ENCODE measurements at places on chromosomes 12 and 14.
A peak's percentile ranks its signal among the peaks of the same experiment; 100 is the strongest.

- DNase-seq, result no peak
These were observed 39.4 kb downstream of the STAB2 start for GRCh38 chr12:103626498-103626897.

DNA sequence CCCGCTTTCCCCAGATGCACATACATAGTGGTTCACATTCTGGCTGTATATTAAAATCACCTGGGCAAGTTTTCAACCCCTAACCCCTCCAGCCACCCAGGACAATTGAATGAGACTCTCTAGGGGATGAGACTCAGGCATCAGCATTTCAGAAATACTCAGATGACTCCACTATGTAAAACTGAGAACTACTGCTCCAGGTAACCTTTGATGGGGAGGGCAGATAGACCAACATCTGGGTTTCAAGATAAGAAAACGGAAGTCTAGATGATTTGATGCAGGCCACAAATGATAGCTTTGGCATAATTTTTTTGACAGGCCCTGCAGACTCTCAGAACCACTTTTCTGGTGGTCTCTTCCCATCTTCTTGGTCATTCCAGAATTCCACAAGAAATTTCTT lies 341.1 kb downstream of the EMP1 start:
- DNase-seq, result no peak

DNA sequence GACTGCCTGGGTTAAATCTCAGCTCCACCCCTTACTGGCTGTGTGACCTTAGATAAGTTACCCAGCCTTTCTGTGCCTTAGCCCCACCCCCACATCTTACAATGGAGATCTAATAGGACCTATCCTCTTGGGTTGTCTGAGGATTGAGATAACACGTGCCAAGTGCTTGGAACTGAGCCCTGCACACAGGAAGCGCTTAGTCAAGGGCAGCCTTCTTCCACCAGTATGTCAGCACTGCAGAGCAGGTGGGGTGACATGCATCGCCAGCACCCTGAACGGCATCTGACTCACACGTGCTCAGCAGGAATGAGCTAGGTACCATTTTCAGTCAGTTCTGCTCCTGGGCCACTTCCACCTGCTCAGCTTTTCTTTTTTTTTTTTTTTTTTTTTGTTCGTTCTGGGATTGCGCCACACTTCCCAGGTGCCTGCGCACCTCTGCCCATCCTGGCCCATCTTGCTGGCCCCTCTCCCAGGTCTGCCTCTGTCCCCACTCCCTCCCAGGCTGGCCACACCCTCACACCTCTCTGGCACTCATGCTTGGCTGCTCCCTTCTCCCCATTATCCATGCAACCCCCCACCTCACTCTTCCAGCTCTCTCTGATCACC lies 19.6 kb downstream of the LGMN start:
- no peak for DNase-seq

- no peak for DNase-seq
These were observed 102.0 kb upstream of the HIF1A start for GRCh38 chr14:61593330-61593729.

GRCh38 chr12:2389079-2389790 lies 336.4 kb downstream of the CACNA1C start:
- no peak for DNase-seq

GRCh38 chr12:46168426-46168825 lies 100.4 kb downstream of the SLC38A1 start:
- no peak for DNase-seq

DNA sequence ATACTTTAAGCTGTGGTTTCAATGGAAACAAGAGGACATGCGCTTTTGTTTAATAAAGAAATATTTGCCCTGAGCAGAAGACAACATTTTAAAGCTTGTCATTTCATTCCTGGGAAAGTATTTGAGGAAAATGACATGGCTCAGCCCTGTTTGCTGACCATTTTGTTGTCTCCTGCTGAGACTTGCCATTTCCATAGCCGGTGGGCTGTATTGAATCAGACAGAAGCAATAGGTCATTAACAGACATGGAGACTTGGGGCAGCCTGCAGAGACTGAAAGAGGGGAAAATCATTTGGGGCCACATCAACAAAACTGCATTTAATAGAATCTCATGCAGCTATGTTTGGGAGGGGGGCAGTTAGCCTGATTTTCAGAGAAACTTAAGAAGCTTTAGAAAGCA lies 443.0 kb downstream of the NPAS3 start:
- no peak for DNase-seq

DNA sequence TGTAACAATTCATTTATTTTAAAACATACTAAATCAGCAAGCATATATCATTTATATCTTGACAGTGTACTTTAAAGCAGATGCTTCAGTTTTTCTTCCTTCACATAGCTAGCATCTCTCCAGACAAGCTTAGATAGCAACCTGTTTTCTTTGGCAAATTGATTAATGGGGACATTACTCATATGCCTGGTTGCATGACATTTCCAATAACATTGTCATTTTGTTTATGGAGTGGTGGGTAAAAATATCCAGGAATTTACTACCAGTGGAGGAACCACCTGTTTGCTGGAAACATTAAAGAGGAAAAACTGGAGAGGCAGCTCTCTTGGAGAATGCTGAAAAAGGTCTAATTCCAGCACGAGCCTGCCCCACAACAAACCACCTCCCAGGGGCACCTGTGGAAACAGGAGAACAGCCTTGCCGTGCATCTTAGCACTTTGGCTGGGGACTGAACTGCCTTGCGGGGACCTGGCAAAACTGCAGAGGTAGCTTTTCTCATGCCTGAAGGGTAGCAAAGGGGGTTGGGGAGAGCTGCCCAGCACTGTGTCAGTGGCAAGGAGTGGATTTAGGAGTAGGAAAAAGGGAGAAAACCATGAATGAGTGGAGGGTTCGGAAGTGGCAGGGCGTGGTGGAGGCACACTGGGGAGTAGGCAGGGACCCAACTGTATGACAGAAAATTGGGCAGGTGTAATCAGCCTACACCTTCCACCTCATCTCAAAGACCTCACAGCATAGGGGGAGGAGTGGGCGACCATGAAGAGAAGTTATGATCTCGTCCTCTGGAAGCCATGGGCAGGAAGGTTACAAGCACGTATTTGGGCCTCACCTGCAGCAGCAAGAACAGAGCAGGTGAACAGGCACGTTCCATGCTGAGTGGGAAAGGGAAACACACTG lies 11.7 kb upstream of the CREBL2 start:
- DNase-seq, result no peak

DNA sequence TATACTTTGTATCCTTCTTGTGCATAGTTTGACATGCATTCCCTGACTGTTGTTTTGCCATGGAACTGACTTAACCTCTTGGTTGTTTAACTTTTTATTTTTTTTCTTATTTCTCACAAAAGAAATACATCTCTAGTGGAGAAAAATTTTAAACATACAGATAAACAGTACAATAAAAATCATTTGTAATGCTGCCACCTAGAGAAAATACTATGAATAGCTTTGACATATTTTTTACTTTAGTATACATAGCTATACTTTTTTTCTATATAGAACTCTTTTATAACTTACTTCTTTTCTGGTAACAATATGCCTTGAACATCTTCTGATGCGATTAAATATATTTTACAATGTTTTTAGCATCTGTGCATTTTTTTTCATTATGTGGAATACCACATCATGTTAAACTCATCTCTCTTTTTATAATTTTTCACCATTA lies 184.5 kb downstream of the AKAP6 start:
- no peak for DNase-seq

GRCh38 chr12:105330931-105331804 lies 677 bp downstream of the C12orf75 start:
- DNase-seq, result peak; percentile 14

DNA sequence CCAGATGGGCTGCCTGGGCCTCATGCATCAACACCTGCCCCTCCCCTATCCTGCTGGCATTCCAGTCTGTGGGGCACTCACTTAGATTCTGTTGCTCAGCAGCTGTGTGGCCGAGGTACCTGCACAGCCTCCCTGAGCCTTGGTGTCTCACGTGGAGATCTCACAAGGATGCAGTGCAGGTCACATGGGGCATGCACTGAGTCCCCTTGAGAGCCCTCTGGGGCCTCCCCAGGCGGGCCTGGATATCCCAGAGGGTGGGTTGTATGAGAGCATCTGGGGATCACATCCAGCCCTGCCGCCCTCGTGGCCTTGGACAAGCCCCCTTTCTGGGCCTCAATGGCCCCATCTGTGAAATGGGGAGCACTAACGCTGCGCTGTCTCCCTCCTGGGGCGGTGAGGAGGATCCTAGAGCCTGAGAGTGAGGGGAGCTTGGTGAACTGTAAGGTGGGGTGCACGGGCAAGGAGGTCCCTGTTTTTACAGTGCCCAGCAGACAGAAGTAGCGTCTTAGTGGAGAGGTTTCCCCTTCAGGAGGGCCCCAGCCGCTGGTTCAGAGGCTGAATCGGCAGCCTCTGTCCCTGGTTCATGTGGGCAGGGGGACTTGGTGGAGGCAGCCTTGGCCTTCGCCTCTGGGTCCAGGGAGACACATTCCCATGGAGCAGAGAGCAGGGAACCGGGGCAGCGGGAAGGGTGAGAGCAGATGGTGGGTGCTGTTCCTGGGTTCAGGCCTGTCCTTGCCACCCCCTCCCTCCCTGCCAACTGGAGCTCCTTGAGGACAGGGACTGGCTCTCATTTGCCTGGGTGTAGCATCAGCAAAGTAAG lies 791 bp upstream of the SLC25A47 start:
- DNase-seq, result no peak

DNA sequence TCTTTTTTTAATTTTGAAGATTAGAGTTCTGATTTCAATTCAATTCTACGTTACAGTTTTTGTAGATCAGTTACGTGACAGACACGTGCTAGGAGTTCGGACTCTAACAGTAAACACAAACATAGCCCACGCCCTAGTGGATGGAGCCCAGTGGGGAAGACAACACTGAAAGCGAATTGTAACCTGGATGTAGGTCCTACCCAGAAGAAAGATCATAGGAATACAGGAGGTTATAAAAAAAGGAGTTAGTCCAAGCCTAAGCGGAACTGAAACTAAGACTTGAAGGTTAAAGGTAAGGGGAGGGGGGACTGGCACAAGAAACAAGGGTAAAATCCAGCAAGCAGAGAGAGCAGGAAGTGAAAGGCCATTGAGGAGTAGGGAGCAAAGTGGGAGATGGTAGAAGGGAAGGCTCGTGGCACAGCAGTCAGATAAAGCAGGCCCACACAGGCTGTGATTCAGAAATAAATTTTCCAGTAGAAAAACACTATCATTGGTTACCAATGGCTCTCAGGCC lies 15.7 kb upstream of the CRY1 start:
- DNase-seq, result no peak

DNA sequence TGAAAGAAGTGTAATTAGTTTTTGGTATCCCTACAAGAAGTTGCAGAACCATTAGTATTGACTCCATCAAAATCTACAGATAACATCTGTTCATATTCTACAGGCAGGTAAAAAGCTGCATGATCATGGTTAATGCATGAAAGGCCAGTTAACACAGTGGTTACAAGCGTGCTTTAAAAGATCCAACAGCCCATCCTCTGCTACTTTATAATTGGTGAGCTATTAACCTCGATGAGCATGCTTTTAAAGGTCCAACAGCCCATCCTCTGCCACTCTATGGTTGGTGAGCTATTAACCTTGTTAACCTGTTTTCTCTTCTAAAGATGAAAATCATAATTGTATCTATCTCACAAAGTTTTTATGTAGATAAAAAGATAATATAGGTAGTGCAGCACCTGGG lies 289.3 kb downstream of the DUSP6 start:
- no peak for DNase-seq

- no peak for DNase-seq
These were observed 142.7 kb downstream of the FOXA1 start for GRCh38 chr14:37452323-37452722.

DNA sequence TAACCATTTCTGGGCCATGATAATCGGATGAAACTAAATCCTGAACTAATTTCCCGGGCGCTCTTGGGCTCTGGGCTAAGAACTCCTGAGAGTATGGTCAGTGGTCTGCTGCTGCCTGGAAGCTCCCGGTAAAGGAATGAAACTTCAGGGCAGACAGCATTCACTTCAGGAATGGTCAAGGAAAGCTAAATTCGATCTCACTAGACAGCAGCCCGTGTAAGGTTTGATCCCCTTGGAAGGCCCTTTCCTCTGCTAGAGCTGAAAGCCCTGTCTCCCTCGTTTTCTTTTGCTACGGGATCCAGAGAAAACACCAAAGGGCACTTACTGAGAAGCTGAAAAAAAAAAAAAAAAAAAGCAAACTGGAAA lies 680 bp downstream of the ASB8 start:
- no peak for DNase-seq

- DNase-seq, result no peak
These were observed 263.8 kb downstream of the APAF1 start for GRCh38 chr12:98908866-98909265.

- DNase-seq, result no peak
These were observed 42.5 kb upstream of the OTOGL start for GRCh38 chr12:80056845-80057244.

DNA sequence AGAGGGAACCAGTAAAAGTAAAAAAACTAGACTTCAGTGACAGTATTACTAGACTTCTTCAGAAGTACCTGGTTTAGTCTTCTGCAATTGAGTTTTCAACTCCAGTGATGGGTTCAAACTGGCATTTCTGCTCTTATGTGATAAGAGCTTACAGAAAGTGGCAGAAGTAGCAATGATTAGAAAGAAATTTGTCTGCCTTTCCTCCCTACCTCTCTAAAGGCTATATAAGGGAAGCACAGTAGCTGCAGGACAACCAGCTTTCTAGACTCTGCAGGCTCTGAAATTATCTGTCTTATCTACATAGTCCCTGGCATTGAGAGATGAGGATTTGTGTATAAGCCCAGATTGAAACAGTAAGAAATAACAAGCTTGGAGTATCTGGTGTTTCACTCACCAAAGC lies 107.5 kb downstream of the DAAM1 start:
- DNase-seq, result no peak

DNA sequence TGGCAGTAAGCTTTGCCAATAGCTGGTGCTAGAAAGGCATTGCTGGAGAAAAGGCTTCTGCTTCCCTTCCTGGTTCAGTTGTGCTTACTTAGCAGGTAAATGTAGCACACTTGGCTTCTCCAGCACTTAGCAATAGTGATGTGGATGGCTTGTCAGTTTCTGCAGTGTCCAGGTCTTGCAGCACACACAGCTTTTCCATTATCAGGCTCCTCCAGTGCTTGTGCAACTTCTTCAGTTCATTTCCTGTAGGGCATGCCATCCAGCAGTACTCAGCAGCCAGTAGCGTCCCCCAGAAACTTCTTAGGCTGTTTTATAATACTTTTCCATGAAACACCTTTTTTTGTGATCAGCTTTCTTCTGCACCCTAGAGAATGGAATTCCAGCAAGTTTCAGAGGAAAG lies 154.6 kb downstream of the SLC6A15 start:
- no peak for DNase-seq

- no peak for DNase-seq
These were observed 2.3 kb downstream of the TMEM63C start for GRCh38 chr14:77183896-77184295.

GRCh38 chr14:33587791-33588190 lies 363.1 kb downstream of the EGLN3 start:
- no peak for DNase-seq

All from CD4-positive, alpha-beta T cell treated with Interleukin-4 for 1 hour (primary cell).